T-helper 1 cell (primary cell): ENCODE measurements at places on chromosomes 11 and 22.
A peak's percentile ranks its signal among the peaks of the same experiment; 100 is the strongest.

GRCh38 chr11:69319255-69320106 lies 25.5 kb downstream of the MYEOV start:
- no peak for DNase-seq

- DNase-seq: no peak
Observed at GRCh38 chr22:44574640-44575380, 76.8 kb upstream of the RTL6 start.

DNA sequence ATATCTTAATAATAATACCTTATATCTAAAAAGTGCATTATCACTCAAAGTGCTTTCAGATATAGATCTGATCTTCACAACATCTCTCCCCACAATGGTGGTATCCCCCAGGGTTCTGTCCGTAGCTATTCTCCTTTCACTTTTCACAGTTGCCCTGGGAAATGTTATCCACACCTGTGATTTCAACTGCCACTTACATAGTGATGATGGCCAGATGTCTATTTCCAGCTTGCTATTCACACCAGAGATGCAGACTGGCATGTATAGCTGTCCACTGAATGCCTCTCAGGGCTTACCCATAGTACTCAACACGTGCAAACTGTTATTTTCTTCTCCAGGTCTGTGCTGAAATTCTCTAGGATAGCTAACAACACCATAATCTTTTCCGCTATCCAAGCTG lies 724.7 kb downstream of the DLG2 start:
- no peak for DNase-seq

GRCh38 chr11:134511255-134511654 lies 99.2 kb upstream of the B3GAT1 start:
- DNase-seq: no peak

GRCh38 chr11:60717956-60718355 lies 6.6 kb upstream of the MS4A18 start:
- no peak for DNase-seq

DNA sequence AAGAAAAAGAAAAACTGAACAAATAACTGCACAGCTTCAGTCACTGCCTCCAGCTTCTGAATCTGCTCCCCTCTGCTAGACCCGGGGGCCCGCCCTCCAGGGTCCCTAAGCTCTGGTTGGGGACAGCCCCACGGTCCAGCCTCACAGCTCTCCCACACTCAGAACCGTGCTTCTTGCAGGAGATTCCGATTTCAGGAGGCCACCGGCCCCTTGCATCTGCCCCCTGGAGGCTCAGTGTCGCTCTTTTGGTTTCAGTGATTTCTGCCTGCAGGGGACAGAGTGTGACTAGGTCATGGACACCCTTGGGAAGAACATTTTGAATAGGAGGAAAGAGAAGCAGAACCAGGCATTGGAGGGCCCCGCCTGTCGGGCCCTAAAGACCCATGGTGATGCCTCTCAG lies 23.1 kb upstream of the RPS3 start:
- DNase-seq: no peak

DNA sequence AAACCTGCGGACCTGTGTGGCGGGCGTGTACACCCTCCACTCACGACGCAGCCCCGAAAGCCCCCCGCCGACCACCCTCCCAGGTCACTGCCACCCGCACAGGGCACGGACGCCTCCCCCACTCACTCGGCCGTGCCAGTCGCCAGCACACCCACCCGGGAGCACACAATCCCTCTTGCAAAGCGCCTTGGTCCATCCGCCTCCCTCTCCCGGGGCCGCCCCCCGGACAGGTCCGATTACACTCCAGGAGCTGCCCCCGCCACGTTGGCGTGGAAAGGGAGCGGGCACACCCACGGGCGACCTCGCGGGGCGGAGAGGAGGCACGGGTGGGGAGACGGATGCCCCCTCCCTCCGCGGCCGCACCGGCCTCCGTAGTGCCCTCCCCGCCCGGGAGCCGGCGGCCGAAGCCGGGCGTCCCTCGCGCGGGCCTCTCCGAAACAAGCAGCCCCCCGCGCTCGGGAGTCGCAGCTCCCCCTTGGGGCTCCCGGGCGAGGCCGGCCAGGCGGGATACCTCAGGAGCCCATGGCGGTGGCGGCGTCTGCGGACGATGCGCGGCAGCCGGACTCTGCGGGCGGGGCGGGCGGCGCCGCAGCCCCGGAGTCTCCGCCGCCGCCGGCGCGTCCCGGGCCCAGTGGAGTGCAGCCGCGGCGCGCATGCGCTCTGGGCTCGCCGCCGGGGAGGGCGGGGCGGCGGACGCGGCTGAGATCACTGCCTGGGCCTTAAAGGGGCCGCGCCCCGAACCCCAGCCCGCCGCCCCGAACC lies at the start of gene TMEM184B:
Gene TMEM184B (minus strand): TSS at position 638 of the 762 bp plus-strand sequence. CDS start 25,049 bp downstream, outside the sequence.
- peak; percentile 73 for DNase-seq

DNA sequence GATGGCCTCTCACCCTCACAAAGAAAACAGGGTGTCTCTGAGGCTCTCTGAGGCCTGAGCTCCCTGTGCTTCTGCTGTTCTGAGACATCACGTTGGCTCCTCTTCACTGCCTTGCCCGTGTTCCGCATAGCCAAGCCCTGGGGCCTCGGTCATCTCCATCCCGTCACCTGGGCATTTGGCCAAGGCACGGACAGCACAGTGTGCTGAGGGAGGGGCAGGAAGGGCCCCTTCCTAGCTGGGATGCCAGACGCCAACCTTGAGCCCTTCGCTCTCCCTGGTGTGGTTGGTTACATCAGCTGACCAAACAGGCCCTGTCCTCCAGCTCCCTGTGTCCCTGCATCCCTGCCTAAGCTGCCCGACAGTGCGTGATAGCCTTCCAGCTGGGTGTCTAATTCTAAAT lies 25.9 kb downstream of the MOV10L1 start:
- DNase-seq: no peak

GRCh38 chr22:44737406-44738346 lies 14.7 kb upstream of the ARHGAP8 start:
- no peak for DNase-seq
